D721Med (cell line): ENCODE measurements at places on chromosomes 4 and X.

DNA sequence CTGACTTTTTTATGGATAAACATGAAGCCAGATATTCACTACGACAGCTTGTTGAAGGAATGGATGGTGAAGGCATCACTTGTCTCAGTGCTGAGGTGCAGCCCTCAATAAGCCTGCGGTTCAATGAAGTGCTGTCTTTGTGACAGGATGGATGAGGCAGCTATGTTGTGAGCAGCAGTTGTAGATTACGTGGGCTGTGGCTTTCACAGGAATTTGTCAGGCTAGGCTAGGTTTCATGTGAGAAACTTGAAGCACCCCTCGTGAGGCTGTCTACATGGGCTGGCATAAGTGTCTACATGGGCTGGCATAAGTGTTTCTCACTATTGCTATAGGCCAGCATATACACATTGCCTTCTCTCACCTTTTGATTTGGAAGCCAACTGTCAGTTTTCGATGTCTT is 1050.0 kb downstream of the ADGRL3 start:
- DNase-seq = no peak

DNA sequence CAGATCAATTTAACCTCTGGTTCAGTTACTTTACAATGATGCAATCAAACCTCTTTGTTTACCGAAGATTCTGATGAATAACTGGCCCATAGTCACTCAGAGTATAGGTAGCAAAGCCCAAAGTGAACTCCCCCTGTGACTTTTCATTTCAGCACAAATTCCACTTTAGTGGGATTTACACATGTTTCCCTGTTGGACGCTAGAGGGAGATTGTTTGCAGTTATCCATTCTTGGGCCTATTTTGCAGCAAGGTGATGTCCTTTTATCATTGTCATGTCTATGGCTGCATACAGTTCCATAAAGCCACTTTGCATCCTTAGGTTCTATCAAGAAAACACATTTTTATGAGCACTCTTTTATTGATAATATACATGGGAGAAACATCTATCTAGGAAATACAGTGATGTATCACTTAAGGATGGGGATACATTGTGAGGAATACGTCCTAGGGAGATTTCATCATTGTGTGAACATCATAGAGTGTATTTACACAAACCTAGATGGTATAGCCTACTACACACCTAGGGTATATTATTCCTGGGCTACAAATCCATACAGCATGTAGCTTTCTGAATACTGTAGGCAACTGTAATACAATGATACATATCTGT is 14.5 kb upstream of the DKK2 start:
- no peak for DNase-seq

DNA sequence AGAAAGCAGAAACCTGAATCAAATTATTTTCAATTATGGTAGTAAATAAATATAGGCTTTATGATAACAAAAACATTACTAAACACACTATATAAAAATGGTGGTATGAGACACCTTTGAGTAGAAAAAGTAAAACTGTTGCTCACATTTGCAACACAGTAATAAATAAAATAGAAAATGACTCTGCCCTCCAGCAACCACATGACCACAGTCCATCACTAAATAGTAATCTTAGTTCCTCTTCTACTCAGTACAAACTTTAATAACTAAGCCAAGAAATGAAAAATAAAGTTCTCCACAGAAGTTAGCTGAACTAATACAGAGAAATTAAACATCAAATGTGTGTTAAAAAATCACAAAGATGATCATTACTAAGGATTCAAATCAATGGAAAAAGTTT is 108.5 kb downstream of the ADGRA3 start:
- DNase-seq = no peak

- no peak for DNase-seq
These were observed 19.2 kb downstream of the PPP3CA start for GRCh38 chr4:101328063-101328602.

DNA sequence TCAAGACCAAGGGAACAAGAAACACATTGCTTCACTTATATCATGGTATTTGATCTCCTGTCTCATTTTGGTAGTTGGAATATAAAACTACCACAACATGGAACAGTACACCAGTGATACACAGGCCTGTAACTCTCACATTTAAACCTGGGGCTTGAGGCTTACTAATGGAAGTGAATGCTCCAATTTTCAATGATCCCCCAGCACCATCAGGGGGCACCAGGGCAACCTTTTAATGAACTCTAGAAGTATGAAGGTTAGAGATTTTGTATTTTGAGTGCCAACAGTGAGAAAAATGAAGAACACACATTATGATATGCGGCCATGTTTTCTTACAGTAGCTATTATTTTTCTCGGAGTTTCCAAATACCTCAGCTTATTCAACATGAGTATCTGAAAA is 50.7 kb downstream of the C4orf33 start:
- DNase-seq = no peak
